ENCODE measurements at places on chromosomes 4 and X. TPM values are rescaled to one million over a fixed set of nuclear protein-coding genes. Genes with fewer than 3 reads are reported as not detected.

The PPEF2 gene
- not detected for total RNA-seq

The SUPT20HL2 gene
- total RNA-seq = 3.2 TPM

The ATXN3L gene
- total RNA-seq = not detected

The CENPVL2 gene
- total RNA-seq = not detected

DNA sequence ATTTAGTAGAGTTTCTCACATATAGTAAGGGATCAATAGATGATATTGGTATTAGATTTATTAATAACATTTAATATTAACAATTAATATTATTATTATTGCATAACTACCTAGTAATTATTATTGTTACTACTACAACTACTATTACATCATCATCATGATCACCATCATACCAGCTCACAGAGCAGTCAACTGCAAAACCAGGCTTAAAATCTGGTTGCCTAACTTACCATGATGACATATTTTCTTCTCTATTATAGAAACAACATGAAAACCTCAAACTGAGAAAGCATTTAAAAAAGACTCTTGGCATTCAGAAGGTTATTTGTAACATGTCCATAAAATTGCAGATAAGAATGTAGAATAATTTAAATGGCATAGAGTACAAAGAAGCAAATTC is 247.0 kb upstream of the TTC29 start:
- no peaks in the 10 kb centered on the region for H3K27me3 ChIP-seq
- no peak for DNase-seq
- H3K36me3 ChIP-seq = no peaks in the 10 kb centered on the region
- H3K4me3 ChIP-seq = no peak overlapping the region
- H3K4me1 ChIP-seq = peaks cover 6% of the 10 kb centered on the region

- no peak for DNase-seq
- no peaks in the 10 kb centered on the region for H3K27me3 ChIP-seq
- H3K27ac ChIP-seq = no peak overlapping the region
- no peaks in the 10 kb centered on the region for H3K4me1 ChIP-seq
- no peak overlapping the region for H3K4me3 ChIP-seq
Observed at GRCh38 chrX:22424919-22425318, 152.2 kb downstream of the CBLL2 start.

DNA sequence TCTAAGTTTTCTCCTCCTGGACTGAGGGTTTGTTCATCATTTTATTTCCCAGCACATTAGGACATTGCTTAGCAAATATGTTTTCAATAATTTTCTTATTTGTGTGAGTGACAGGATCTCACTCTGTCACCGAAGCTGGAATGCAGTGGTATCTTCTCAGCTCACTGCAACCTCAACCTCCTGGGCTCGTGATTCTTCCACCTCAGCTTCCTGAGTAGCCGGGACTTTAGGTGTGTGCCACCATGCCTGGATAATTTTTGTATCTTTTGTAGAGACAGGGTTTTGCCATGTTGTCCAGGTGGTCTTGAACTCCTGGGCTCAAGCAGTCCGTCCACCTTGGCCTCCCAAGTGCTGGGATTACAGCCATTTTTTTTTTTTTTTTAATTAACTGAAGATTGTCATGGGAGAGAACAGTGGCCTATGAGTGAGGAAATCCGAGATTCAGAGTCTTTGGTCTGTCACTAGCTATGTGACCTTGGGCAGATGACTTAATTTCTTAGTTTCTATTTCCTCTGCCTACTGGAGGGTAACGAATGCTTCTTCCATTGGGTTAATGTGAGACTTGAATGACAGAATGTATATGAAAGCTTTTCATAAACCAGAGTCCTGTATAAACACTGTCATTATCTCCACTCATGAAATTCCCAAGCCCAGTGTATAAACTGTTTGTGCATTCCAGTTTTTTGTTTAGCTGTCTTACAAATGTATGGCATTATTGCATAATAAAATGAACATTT is 23.9 kb downstream of the MOB1B start:
- H3K4me3 ChIP-seq = no peak overlapping the region
- no peaks in the 10 kb centered on the region for H3K4me1 ChIP-seq
- no peaks in the 10 kb centered on the region for H3K36me3 ChIP-seq

- peaks cover 10% of the 10 kb centered on the region for H3K36me3 ChIP-seq
- H3K27me3 ChIP-seq = no peaks in the 10 kb centered on the region
- H3K27ac ChIP-seq = no peak overlapping the region
- no peaks in the 10 kb centered on the region for H3K4me1 ChIP-seq
Observed at GRCh38 chr4:147674073-147674472, 9.9 kb downstream of the PRMT9 start.

DNA sequence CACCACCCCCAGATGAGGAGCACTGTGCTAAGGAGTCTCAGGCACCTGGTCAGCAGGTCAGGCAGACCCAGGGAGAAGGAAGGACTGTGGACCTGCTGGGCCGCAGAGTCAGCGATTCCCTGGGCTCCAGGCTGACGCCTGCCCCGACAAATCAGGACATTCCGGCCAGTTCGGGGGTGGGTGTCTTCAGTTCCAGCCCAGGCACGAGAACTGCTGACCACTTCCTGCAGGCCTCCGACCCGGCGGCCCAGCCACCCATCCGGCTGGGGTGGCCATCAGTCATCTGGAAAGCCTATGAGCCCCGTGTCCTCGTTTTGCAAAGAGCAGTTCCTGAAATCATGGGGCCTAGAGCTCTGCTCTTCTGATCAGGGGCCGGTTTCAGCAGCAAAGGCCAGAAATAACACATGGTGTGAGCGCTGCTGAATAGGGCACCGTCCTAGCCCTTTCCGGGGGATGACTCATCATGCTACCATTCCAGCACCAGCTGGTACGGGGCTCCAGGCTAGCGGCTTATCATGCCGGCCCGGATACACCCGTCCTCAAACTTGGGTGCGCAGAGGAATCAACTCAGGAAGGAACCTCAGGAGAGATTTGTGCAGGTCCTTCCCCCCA is 7.8 kb upstream of the SH3TC1 start:
- DNase-seq = peak; percentile 90
- H3K27ac ChIP-seq = peak overlapping the region; percentile 73
- H3K27me3 ChIP-seq = no peaks in the 10 kb centered on the region
- peaks cover 9% of the 10 kb centered on the region for H3K4me1 ChIP-seq
- H3K4me3 ChIP-seq = peak overlapping the region; percentile 12
- H3K36me3 ChIP-seq = no peaks in the 10 kb centered on the region

GRCh38 chr4:3531879-3532750 is at the start of gene LRPAP1:
Gene LRPAP1, minus strand, starts transcription at chr4:3532422. Its CDS starts 10 bp downstream, at chr4:3532412.
- peak; percentile 65 for DNase-seq
- H3K27ac ChIP-seq = peak within 1 kb of the TSS; percentile 76
- peaks cover 20% of the 10 kb centered on the region for H3K4me1 ChIP-seq
- H3K36me3 ChIP-seq = peaks cover 6% of the 10 kb centered on the region
- H3K27me3 ChIP-seq = no peaks in the 10 kb centered on the region

GRCh38 chr4:144685911-144686310 is 40.0 kb downstream of the HHIP start:
- no peaks in the 10 kb centered on the region for H3K27me3 ChIP-seq
- no peak overlapping the region for H3K27ac ChIP-seq

DNA sequence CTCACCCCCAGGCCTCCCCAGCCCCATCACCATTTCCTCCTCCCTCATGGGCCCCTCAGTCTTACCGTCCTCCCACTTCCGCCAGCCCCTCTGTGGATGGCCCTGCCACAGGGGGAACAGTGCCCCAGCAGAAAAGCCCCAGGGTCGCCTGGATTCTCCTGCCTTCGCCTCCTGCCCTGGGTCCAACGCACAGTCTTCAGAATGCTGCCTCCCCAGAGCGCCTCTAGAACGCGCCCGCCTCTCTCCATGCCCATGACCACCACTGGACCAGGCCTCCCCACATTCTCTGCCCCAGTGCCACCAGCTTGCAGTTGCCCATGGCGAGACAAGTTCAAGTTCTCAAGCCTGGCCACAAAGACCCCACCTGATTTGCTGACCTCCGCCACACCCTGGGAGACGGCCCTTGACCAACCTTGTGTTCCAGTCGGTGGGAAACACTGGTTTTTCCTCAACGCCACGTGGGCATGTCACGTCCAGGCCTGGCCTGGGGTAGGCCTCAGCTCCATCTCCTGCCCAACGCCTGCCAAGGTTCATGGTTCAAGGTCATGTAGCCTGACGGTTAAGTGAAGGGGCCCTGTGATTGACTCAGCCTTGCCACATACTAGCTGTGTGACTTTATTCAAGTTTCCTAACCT is 634 bp upstream of the PLXNB3 start:
- H3K36me3 ChIP-seq = no peaks in the 10 kb centered on the region
- no peak overlapping the region for H3K27ac ChIP-seq
- peaks cover 8% of the 10 kb centered on the region for H3K4me1 ChIP-seq
- H3K27me3 ChIP-seq = no peaks in the 10 kb centered on the region
- no peak overlapping the region for H3K4me3 ChIP-seq

- peaks cover 20% of the 10 kb centered on the region for H3K4me1 ChIP-seq
- peak overlapping the region; percentile 56 for H3K4me3 ChIP-seq
- H3K36me3 ChIP-seq = no peaks in the 10 kb centered on the region
- peak; percentile 93 for DNase-seq
- H3K27me3 ChIP-seq = no peaks in the 10 kb centered on the region
- peak overlapping the region; percentile 81 for H3K27ac ChIP-seq
Observed at GRCh38 chr4:139734875-139735380, 69.3 kb downstream of the MGST2 start.
